ENCODE measurements at places on chromosomes 7 and 10.

DNA sequence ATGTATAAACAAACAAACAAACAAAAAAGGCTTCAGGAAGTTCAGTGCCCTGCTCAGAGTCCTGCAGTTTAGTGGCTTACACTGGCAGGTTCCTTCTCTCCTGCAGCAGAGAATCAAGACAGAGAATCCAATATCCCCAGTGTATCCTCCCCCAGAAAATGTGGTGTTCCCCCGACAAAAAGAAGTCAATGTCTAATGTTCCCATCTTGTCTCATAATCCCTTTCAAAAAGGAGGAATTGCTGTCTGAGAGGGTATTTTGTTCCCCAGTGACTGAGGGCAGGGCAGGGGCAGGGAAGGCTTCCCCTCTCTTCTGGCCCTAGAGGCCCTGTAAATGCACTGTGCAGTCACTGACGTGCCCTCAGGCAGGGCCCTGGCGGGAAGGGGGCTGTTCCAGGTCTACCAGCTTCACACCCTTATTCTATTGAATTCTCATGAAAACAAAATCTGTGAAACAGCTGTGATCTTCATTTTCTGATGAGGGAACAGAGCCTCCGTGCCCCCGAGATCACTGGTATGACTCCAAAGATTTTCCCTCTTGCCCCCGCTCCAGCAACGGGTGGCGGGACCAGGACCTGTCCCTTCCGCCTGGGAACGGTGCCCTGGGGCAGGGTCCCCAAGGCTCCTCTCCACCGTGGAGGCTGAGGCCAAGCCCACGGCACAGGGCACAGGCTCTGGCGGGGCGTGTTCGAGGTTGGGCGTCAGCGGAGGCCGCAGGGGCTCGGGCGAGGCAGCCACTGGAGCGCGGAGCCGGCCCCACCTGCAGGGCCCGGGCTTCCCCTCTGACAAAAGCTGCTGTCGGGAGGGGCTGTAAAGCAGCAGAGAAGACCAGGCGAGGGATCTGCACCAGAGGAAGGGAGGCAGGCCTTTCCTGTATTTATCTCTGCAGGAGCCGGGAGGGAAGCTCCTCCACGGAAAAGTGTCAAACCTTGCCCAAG lies 13.4 kb upstream of the WDFY4 start:
- no peak for DNase-seq

DNA sequence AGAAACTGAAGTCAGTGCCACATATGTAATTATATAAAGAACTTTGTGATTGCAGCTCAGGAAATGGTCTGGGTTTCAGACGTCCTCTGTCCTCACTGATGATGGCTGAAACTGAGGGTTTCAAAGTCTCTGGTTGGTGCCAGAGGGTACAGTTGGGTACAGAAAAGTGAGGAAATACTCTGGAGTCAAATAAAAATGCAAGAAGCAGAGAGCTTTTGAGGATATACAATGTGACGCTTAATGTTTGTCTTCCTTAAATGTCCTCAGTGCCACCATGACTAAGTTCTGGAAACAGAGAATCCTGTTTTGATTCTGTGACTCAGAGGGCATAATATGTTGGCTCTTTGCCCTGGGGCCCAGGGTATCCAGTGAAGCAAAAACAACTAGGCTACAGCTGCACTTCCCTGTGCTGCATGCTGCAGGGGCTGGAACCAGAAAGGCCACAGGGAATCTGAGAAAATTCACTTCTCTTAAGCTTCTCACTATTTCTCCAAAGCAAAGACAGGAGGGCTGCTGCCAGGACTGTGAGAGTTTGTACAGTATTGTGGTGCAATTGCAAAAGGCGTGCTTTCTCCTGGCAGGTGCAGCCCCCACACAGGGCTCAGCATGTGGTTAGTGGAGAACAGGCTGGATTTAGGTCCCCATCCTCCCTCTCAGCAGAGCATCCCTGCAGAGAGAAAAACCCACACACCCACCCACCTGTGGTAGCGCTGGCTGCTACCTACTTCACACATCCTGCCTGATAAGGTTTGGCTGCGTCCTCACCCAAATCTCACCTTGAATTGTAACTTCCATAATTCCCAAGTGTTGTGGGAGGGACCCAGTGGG lies 169.5 kb upstream of the SVIL start:
- peak; percentile 62 for DNase-seq

DNA sequence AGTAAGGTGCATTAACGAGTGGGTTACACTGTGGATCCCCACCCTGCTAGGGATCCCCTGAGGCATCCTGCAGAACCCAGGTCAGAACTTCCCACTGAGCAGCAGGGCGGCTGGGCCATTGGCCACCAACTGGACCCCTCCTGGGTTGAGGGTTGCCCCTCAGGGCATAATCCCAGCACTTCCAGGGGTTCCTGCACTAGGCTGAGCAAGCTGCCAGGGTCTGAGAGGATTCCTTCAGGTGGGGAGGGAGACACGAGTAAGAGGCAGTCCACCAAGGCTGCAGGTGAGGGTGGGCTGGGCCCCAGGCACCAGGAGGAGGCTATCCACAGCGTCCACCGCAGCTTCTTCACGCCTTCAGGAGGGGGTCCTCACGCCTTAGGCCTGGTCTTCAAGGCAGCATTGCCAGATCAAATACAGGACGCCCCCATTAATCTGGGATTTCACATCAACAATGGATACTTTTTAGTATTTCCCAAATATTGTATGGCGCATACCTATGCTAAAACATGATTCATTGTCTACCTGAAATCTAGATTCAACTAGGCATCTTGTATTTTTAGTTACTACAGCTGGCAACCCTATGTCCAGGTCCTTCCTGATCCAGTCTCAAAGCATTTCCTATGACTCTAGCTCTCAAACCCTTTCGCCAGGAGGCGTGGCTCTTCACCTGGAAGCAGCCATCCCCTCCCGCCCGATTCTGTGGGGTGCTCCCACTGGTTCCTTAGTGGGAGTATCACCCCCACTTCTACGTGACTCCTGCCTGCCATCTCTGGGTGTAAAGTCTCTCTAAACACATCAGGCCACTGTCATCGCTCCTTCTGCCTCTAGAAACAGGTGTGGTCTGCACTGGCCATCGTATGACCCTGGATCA lies 4.1 kb downstream of the PRKAG2 start:
- DNase-seq = no peak

GRCh38 chr7:150986556-150986955 lies 4.3 kb upstream of the NOS3 start:
- DNase-seq = no peak

GRCh38 chr10:107978455-107978854 lies 813.9 kb upstream of the SORCS1 start:
- DNase-seq = no peak

GRCh38 chr10:79424221-79425073 lies 21.0 kb downstream of the ZCCHC24 start:
- peak; percentile 24 for DNase-seq

- no peak for DNase-seq
Observed at GRCh38 chr10:88670497-88670896, 6.3 kb downstream of the LIPF start.

GRCh38 chr7:80830010-80830409 lies 88.8 kb downstream of the SEMA3C start:
- DNase-seq = no peak

GRCh38 chr10:88065383-88066049 lies 202.1 kb downstream of the PTEN start:
- DNase-seq = no peak

- no peak for DNase-seq
Observed at GRCh38 chr10:2208106-2208505, 470.8 kb upstream of the ADARB2 start.

DNA sequence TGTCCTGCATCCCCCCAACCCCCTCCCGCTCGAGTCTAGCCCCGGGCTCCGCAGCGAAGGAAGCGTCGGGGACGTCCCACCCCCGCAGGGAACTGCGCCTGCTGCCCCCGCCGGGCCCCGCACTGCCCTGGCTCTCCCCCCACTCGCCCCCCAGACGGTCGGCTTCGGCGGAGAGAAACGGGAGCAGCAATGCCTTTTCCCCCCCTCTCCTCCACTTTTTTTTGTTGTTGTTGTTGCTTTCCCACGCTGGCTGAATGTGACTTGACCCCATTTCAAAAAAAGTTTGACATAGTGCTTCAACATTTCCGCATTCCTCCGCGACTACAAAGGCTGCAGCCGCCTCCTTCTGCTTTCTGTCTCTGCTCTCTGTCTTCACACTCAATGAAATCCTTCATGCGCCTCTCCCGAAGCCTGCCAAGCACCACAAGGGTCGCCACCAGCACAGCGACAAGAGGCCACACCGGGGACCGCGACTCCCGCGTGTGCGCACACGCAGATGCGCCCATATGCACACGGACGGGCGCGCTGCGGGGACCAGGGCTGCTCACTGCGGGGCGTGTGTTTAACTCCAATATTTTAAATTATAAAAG lies 1.0 kb downstream of the CDK6 start:
- peak; percentile 72 for DNase-seq

Measured in AG08396 (cell line).